ENCODE measurements at places on chromosomes 11 and 22. TPM values are rescaled to one million over a fixed set of nuclear protein-coding genes. Genes with fewer than 3 reads are reported as not detected.

The KDM4D gene
- 1.8 TPM for total RNA-seq

The SERHL2 gene
- total RNA-seq: 0.78 TPM

The PPP1CA gene
- total RNA-seq: 227 TPM

The SEPTIN3 gene
- total RNA-seq: 1.8 TPM

The ZNF143 gene
- total RNA-seq: 32.6 TPM

- peak; percentile 63 for DNase-seq
Measured at GRCh38 chr11:68099474-68100405, 21.4 kb downstream of the CHKA start.

- no peak for DNase-seq
Measured at GRCh38 chr11:104338186-104338585, 174.2 kb upstream of the PDGFD start.

DNA sequence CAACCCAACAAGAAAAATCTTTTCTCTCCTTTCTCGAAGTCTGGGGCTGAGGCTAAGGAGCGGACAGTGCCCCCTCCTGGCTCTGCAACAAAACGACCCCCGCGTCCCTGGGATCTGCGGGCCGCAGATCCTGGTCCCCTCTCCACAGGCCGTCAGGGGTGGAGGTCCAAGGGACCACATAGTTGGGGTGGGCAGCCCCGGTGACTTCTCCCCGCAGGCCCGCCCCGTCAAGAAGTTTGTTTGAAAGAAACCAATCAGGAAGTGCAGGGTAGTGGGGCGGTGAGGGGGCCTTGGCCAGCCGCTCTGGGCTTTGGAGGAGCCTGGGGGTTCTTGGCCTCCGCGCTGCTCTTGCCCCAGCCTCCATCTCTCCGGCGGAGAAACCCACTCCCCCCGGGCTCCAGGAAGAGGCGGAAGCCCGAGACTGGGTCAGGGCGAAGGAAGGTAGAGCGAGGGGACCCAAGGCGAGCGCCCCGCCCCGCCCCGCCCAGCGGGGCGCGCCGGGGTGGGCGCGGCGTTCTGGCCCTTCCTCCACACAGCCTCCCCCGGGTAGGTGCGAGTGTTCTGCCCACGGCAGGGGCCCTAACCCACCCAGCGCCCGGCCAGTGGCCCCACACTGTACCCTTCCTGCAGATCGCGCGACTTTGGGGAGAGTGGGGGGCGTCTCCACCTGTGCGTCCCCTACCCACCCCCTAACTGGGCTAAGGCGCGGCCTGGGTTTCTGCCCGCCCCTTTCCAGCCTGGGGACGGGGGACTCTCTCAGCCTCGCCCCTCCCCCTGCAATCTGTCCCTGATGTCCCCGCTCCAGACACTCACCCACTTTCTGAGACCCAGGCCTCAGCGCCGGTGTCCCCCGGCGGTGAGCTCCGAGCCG is 1.3 kb downstream of the TP53I11 start:
- DNase-seq: peak; percentile 57

DNA sequence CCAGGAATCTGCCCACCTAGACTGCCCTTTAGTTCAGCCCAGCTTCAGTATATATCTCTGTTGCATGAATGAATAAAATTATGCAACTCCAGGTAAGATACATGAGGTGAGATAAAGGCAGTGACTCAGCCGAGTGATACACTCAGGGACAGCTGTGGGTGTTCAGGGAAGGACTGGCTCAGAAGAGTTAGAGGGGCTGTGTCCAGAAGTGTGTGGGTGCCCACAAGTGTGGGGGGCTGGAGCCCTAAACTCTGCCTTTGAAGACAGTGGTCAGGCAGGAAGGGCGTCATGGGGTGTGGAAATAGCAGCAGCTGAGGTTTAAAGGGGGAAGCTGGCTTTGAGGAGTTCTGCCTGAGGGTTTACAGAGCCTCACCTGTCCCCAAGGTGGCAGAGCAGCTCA is 8.3 kb downstream of the FTH1 start:
- DNase-seq: no peak

GRCh38 chr11:68279676-68280075 is 7.9 kb upstream of the C11orf24 start:
- no peak for DNase-seq

- no peak for DNase-seq
Measured at GRCh38 chr11:119236490-119236889, 30.4 kb downstream of the CBL start.

GRCh38 chr11:59615637-59616395 is at the start of gene OSBP:
TSS of gene OSBP (minus strand) at chr11:59615774. CDS start at chr11:59615664, 110 bp downstream.
- peak; percentile 98 for DNase-seq

DNA sequence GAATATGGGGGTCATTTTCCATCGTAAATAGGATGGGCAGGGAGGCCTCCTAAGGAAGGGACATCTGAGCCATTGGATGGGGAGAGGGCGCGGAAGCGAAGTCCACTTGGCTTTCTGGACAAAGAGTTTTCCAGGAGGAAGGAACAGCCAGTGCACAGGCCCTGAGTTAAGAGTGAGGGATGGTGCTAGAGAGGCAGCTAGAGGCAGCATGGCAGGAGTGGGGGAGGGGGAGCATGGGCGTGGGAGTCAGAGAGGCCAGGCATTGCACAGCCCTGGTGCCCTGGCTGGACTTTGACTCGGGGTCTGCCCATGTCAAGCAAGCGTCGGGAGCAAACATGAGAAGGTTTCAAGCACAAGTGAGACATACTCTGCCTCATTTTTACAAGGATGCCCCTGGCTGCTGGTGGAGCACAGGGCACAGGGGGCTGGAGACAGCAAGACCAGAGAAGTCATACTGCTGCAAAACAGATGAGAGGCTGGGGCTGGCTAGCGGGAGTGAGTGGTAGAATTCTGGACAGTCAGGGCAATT is 9.0 kb downstream of the GNAZ start:
- no peak for DNase-seq

All from activated CD4-positive, alpha-beta T cell treated with anti-CD3 and anti-CD28 coated beads for 36 hours (primary cell).